Activated CD4-positive, alpha-beta T cell treated with anti-CD3 and anti-CD28 coated beads, Interleukin-2, amount 10 ng/mL, durations not matched to agents 24 days and 14 days (primary cell): ENCODE measurements at places on chromosomes 16 and 17. TPM values are rescaled to one million over a fixed set of nuclear protein-coding genes. Genes with fewer than 3 reads are reported as not detected.

The DUS1L gene
- 230 and 232 TPM in 2 replicates for total RNA-seq

DNA sequence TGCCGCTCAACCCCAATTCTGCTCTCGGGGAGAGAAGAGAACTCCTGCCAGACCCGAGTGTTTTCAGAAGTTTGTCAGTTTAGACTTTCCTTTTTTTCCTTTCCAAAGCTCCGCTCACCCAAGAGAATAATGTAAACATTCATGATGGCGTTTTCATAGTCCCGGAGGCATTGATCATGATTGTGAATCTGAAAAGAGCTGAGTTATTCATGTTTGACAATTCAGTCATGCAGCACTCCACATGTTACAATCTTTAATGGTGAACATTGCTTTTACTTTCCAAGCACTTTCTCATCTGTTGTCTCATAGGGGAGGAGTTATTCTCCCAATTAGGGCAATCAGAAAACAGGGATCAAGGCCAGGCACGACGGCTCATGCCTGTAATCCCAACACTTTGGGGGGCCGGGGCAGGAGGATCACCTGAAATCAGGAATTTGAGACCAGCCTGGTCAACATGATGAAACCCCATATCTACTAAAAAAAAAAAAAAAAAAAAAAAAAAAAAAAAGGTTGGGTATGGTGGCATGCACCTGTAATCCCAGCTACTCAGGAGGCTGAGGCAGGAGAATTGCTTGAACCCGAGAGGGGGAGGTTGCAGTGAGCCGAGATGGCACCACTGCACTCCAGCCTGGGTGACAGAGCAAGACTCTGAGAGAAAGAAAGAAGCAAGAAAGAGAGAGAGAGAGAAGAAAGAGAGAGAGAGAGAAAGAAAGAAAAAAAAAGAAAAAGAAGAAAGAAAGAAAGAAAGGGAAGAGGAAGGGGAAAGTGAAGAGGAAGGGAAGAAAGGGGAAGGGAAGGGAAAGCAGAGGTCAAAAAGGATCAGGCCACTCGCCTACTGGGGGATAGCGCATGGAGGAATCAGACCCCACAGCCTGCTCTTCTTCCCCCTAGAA is 70.0 kb upstream of the TNRC6C start:
- H3K27me3 ChIP-seq, result peaks cover 55% of the 10 kb centered on the region
- no peak for DNase-seq
- no peaks in the 10 kb centered on the region for H3K36me3 ChIP-seq
- H3K4me1 ChIP-seq, result peaks cover 44% of the 10 kb centered on the region

The PLEKHG4 gene
- total RNA-seq, result 43.4 and 43.8 TPM in 2 replicates

GRCh38 chr16:11063448-11064201 is 119.3 kb downstream of the CLEC16A start:
- H3K36me3 ChIP-seq, result peaks cover 58% of the 10 kb centered on the region
- H3K4me1 ChIP-seq, result peaks cover 35% of the 10 kb centered on the region
- no peak overlapping the region for H3K4me3 ChIP-seq
- no peak for DNase-seq
- no peak overlapping the region for H3K27ac ChIP-seq
- no peaks in the 10 kb centered on the region for H3K27me3 ChIP-seq

GRCh38 chr17:10032118-10032852 is 127.2 kb upstream of the RCVRN start:
- no peak overlapping the region for H3K27ac ChIP-seq
- no peaks in the 10 kb centered on the region for H3K36me3 ChIP-seq
- no peaks in the 10 kb centered on the region for H3K4me1 ChIP-seq
- DNase-seq, result no peak
- H3K4me3 ChIP-seq, result no peak overlapping the region

DNA sequence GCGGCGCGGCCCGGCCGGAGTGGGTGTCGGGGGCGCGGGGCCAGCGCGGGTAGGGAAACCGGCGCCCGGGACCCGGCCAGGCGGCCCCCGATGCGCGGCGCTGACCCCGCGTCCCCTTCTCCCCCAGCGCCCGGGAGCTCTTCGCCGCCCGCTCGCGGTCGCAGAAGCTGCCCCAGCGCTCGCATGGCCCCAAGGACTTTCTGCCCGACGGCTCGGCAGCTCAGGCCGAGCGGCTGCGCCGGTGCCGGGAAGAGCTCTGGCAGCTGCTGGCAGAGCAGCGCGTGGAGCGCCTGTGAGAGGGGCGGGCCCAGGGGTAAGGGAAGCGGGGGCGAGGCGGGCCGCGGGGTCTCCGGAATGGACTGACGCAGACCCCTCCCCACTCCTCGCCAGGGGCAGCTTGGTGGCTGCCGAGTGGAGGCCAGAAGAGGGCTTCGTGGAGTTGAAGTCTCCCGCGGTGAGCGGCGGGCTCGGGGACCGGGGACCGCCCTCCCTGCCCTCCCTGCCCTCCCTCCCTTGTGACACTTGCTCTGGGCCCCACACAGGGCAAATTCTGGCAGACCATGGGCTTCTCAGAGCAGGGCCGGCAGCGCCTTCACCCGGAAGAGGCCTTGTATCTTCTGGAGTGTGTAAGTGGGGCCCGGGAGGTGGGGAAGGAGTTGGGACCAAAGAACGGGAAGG is 430 bp downstream of the TSEN54 start:
- peak overlapping the region; percentile 57 for H3K27ac ChIP-seq
- H3K4me1 ChIP-seq, result peaks cover 22% of the 10 kb centered on the region
- H3K27me3 ChIP-seq, result peaks cover 7% of the 10 kb centered on the region
- peak; percentile 82 for DNase-seq
- H3K4me3 ChIP-seq, result peak overlapping the region; percentile 77

DNA sequence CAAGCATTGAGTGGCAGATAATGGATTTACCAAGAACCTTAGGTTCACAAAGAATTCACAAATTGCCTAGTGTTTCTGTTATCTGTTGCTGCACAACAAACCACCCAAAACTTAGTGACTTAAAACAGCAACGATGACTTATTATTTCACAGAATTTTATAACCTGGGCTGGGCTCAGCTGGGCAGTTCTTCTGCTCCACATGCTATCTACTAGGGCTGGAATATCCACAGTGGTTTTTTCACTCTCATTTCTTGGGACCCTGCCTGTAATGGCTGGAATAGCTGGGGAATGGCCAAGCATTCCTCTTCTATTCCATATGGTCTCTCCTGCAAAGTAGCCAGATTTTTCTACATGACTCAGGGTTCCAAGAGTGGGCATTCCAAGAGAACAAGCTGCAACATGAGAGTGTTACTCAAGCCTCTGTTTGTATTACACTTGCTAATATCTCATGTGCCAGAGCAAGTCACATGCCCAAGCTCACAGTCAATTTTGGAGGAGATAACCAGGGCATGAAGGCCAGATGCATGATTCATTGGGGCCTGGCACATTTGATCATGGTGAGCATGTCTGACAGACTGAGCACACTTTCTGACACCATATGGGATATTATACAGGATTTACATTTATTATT is 4.9 kb upstream of the PSMD7 start:
- H3K36me3 ChIP-seq, result peaks cover 10% of the 10 kb centered on the region
- H3K4me3 ChIP-seq, result no peak overlapping the region
- no peak for DNase-seq
- H3K27me3 ChIP-seq, result no peaks in the 10 kb centered on the region
- H3K27ac ChIP-seq, result no peak overlapping the region
- H3K4me1 ChIP-seq, result peaks cover 9% of the 10 kb centered on the region
